ENCODE measurements at places on chromosomes 3 and 15. TPM values are rescaled to one million over a fixed set of nuclear protein-coding genes. Genes with fewer than 3 reads are reported as not detected.
A peak's percentile ranks its signal among the peaks of the same experiment; 100 is the strongest.

DNA sequence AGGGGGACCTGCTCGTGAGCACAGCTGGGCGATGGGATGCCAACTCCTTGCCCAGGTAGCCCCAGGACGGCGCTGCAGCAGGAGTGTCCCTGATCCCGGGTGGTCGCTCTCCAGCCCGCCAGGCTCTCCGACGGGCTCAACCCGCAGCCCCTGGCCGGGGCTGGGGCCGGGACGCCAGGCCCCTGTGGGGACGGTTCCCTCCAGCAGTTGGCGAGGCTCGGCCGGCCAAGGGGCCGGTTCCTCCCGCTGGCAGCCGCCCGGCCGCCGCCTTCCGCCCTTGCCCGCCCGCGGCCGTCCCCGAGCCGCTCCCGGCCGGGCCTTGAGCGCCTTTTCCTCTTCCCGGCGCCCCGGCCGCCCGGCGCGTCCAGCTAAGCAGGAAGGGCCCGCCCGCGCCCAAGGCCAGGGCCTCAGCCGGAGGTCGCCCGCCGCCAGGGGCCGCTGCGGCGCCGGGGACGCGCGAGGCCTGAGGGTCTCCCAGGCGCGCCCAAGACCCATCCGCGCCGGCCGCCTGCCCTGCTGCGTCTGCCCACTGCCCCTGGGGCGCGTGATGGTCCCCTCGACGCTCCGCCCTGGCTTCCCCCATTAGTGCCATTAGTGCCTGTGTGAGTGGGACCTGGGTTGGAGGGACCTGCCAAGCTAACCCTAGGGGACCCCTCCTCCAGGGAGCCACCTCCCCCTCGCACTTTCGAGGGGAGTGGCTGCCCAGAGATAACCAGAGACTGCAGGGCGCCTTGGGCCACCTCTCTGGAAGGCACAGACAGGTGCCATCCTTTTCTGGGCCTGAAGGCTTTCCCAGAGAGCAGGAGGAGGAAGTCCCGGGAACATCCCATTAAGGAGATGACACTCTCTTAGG lies 106.4 kb downstream of the FBLN2 start:
- ATAC-seq = peak; percentile 57

DNA sequence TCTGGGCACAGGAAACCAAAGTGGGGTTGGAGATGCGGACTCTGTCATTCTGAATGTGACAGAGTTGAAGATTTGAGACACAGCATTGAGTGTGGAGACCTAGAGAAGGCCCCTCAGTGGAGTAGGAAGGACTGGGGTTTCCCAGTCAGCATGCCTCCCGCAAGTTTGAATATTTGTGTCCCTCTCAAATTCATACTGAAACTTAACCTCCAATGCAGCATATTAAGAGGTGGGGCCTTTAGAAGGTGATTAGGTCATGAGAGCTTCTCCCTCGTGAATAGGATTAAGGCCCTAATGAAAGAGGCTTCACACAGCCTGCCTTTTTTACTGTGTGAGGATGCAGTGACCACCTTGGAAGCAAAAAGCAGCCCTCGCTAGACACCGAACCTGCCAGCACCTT lies 8.0 kb downstream of the HDDC3 start:
- ATAC-seq = peak; percentile 76

Gene PRTG
- not detected for total RNA-seq

DNA sequence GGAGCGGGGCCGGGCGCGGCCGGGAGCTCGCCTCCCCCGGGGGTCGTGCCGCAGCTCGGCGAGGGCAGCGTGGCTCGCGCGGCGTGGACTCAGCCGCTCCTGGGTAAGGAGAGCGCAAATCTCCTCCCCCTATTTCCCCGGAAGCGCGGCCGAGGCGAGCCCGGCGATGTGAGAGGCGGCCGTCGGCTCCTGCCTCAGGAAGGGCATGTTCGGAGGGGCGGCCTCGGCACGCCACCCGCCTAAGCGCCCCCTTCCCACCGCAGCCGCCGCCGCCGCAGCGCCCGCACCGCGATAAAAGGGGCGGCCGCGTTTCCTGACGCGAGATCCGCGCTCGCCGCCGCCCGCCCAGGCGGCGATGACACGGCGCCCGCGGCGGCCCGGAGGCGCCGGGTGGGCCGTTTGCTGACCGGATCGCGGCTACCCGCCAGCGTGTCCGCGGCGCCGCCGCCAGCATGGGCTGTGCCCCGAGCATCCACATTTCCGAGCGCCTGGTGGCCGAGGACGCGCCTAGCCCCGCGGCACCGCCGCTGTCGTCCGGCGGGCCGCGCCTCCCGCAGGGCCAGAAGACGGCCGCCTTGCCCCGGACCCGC lies at the start of gene PDE8A:
Gene PDE8A, plus strand, starts transcription at position 146 of the 590 bp plus-strand sequence. Its CDS starts 307 bp downstream, at position 453.
- ATAC-seq = peak; percentile 22

DNA sequence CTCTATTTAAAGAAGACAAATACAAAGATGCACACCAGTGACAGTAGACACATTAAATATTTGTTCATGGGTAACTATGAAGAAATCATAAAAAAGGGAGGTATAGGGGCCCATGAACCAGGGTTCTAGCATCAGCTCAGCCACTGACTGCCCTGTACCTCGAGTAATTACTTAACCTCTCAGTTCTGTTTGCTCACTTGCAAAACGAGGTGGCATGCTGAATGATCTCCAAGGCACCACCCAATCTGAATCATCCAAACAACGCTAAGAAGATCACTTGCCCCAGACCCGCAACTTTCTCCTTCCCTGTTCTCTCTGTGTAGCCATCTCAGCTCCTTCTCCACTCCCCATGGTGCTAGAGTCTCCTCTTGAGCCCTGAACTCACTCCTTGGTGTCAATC lies 374.7 kb downstream of the VPS13C start:
- ATAC-seq = no peak

GRCh38 chr15:70342141-70342540 lies 244.4 kb upstream of the TLE3 start:
- no peak for ATAC-seq

Gene IL16
- total RNA-seq = 58.0 TPM

DNA sequence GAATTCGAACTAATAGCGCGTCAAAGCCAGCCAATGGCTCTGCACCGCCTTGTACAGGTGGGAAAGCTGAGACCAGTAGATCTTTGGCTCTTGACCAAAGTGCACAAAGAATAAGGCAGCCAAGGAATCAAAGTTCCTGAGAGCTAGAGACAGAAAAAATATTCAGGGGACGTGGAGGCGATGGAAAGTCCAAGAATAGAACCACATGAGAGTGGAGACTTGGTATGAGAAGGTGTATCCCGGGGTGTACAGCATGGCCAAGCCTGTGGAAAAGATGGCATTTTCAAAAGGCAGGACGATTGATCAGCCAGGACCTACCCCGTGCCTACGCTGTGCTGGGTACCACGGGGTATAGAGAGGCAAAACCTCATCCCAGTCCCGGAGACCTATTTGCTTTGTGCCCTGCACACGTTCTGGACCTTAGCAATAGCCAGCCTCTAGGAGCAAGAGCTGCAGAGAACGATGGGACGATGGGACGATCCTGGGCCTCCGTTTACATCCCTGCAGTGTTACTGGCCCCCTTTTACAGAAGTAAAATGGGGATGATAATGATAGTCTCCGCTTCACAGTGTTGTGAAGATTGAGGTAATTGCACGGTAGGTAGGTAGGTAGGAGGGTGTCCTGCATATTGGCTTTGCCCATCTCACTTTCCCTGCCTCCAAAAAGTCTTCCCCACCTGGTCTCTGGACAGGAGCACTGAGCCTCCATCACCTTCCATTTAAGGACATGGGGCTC lies 583 bp upstream of the RBSN start:
- peak; percentile 20 for ATAC-seq

GRCh38 chr3:143170074-143170473 lies 50.5 kb downstream of the CHST2 start:
- ATAC-seq = no peak

DNA sequence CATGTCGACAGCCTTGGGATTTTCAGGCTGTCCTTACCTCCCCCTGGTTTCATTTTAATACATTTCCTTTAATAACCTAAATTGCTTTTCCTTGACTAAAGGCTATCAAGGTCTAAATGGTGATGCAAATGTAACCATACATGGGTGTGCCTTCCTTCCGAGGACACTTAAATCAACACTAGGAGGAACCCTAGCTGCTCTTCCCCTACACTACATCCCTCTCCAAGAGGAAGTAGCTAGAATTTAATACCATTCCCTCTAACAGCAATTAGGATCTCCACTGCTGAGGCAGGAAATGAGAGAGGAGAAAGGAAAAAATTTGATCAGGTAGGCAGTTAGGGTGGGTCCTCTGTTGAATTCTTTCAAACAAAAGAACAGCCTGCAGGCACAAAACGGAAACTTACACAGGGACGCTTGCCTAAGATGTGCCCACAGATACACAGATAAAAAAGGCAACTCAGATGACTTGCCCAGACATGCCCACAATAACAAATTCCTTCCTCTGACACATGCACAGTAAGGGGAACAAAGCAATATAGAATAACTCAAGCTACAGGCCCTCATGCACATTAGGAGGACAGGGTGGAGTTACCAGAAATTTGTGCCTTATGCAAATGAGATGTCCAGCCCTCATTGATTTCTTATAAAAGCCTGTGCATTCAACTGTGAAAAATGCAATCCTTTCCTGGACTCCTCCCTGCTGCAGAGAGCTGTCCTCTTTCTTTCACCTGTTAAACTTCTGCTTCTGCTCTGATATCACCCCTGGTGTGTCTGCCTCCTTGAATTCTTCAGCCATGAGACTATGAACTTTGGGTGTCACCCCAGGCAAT lies 1024.4 kb upstream of the CADM2 start:
- no peak for ATAC-seq

GRCh38 chr3:12371525-12372140 lies 82.8 kb downstream of the PPARG start:
- peak; percentile 23 for ATAC-seq

Gene TLR9
- total RNA-seq = 0.93 TPM

DNA sequence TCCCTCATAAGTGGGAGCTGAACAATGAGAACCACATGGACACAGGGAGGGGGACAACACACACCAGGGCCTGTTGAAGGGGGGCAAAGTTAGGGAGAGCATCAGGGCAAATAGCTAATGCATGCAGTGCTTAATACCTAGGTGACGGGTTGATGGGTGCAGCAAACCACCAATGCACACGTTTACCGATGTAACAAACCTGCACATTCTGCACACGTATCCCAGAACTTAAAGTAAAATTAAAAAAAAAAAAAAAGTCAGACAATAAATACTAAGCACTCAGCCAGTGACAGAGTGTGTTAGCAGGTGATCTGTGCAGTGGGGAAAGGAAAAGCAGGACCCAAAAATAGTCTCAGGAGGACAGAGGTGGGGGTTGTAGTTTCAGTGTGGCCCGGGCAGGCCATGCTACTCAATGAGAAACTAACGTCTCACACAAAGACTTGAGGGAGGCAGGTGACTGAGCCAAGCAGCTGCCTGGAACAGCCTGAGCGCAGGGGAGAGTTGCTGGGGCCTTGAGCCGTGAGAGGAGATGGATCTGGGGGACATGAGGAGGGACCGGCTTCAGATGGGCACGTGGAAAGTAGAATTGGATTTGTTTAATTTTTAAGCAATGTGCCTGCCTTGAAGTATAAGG lies 18.4 kb downstream of the ANKDD1A start:
- ATAC-seq = no peak

- peak; percentile 87 for ATAC-seq
Observed at GRCh38 chr15:100602064-100602822, at the start of the genes ASB7 and LINS1. Gene ASB7, plus strand, starts transcription at chr15:100602589. Its CDS starts 9,628 bp downstream, at chr15:100612217. Gene LINS1, minus strand, starts transcription at chr15:100602184. Its CDS starts 21,342 bp downstream, at chr15:100580842.

DNA sequence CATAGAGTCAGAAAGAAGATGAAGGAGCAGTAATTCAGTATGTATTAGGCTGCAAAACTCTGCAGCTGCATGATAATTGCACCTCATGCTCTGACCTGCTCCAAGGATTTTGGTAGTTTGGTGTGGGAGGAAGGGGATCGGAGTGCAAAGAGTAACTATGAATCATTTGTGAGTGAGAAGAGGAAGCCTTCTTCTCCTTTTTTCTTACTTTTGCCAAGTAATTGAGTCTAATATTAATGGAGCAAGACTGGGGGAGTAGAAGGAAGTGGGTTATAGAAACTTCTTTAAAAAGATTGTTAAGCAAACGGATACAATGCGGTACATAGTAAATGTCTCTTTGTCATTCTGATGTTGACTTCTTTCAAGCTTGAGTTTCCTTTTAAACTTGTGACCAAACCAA lies 276.5 kb downstream of the EDEM1 start:
- ATAC-seq = no peak

DNA sequence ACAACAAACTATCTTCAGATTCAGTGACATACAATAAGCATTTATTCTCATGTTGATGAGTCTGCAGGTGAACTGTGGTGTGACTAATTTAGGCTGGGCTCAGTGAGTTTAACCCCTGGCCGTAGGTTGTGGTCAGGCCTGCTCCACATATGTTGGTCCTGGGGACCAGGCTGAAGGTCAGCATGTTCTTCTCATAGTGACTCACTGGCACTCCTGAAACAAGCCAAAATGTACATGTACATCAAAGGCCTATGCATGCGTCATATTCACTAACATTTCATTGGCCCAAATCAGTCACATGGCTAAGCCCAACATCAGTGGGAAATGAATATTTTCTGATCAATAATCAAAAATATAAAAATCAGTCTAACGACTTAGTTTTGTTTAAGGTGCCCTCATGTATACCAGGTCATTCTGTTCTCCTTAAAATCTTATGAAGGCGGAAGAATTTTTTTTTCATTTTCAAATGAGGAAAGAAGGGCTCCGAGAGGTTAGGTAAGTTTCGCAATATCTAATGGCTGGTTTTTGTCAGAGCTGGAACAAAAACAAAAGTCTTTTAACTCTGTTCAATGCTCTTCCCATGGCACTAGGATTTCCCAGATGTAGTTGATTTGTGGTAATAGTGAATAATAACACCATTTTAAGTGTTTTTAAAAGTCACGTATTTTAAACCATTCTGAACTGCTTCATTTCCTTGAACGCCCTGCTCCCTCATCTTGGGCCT lies 148.5 kb downstream of the MFSD1 start:
- no peak for ATAC-seq
